Activated gamma-delta T cell (primary cell): ENCODE measurements at places on chromosomes 2 and 18.

DNA sequence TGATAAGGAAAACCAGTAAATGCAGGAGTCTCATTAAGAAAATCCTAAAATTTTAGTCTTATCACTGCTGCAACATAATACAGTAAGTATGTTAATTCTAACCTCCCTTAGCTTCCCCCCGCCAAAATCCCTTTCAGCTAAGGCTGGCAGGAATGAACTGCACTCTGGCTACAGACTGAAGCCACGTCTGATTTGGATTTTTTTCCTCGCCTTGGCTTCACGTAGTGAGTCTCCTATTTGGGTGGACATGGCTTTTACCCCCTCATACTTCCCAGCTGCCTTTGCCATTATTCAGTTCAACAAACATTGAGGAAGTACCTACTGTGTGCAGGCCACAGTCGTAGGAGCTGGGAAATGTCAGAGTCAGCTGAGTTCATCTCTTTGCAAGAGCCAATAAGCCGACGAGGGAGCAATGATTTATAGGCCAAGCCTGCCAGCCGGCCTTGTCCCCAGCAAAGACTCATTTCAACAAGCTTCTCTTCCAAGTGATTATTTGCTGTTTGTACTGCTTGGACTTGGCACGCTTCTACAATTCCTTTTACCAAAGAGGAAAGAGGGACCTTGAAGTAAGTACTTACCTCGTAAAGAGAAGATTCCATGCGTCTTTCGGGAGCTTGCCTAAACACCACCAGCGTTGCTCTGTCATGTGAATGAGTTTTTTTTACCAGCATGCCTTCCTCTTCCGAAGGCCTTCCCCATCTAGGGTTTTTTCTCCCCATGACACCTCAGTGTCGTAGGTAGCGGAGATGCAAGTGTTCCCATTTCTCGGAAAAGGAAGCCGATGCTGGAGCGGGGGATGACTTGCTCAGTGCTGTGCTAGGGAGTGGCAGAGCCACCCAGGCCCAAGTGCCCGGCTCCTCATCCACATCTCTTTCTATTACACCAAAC is 138.6 kb downstream of the KLHL29 start:
- DNase-seq, result no peak

GRCh38 chr2:169525434-169525833 is 15.9 kb downstream of the KLHL41 start:
- no peak for DNase-seq

- DNase-seq, result no peak
Observed at GRCh38 chr2:107719141-107719540, 107.6 kb upstream of the RGPD4 start.

DNA sequence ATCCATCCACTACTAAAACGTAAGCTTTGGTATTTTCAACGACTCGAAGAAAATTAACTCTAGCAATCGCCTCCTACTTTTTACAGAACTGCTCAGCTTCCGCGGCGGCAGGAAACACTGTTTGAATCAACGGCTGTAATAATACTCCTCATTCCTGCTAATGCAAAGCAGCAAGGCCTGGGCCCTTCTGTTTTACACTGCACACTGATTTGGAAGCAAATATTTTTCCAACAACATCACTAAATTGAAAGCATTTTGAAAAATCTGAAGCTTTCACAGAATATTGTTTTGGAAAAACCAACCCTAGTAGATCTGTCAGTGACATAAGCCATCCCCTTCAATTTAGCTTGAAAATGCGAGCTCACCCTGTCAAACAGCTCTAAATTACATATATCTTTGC is 261.2 kb downstream of the TXNL1 start:
- DNase-seq, result no peak

GRCh38 chr2:159658881-159659873 is 42.8 kb upstream of the BAZ2B start:
- no peak for DNase-seq

- no peak for DNase-seq
Observed at GRCh38 chr18:56593906-56594305, 44.5 kb downstream of the TXNL1 start.

DNA sequence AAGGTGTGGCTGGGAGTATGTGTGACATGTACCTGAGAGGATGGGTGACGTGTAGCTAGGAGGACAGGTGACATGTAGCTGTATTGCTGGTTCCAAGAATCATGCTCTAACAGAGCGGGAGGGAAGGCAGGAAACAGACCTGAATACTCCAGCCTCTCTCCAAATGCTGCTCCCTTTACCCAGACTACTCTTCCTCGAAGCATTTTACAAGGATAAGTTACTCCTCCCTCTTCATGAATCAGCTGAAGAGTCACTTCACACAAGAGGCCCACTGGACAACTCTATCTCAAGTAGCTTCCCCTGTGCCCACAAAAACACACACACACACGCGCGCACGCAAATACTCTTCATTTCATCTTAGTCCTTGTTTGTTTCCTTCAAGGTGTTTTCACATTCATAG is 52.6 kb upstream of the KIDINS220 start:
- no peak for DNase-seq

- no peak for DNase-seq
Observed at GRCh38 chr18:49019446-49020045, 68.8 kb upstream of the SMAD7 start.

- no peak for DNase-seq
Observed at GRCh38 chr2:61710711-61711110, 143.1 kb downstream of the FAM161A start.

- DNase-seq, result no peak
Observed at GRCh38 chr2:100161945-100162620, 19.7 kb upstream of the AFF3 start.

DNA sequence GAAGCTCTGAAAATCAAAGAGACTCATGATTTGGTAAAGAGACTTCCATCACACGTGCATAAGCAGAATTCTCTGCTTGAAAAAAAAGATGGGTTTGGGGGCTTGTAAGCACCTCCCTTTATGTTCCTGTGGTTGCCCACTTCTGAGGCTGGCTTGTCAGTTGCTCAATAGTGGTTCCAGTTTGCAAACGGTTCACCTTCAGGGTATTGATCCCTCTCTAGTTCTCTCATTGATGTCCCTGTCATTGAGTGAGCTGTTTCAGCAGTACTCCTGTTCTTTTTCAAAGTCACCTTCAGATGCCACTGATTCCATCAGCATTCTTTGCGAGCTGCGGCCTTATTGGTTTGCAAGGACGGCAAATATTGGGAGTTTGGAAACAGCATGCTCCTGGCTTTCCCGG is 17.1 kb upstream of the YWHAQ start:
- DNase-seq, result no peak

- DNase-seq, result no peak
Observed at GRCh38 chr2:53312721-53313120, 454.9 kb upstream of the CHAC2 start.

DNA sequence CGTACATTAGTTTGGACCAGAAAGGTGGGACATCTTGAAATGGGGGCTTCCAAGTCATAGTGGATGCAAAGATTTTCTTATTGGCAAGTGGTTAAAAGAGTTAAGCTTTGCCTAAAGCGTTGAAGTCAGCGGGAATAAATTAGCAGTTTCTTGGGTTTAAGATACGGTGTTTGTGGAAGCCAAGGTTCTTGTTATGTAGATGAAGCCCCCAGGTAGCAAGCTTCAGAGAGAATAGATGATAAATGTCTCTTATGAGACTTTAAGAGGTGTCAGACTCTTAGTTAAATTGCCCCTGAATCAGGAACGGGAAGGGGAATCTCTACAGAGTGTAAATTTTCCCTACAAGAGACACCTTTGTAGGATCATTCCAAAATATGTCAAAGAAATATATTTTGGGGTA is 10.9 kb upstream of the GLS start:
- no peak for DNase-seq

- DNase-seq, result no peak
Observed at GRCh38 chr18:58269931-58270330, 225.9 kb downstream of the NEDD4L start.

DNA sequence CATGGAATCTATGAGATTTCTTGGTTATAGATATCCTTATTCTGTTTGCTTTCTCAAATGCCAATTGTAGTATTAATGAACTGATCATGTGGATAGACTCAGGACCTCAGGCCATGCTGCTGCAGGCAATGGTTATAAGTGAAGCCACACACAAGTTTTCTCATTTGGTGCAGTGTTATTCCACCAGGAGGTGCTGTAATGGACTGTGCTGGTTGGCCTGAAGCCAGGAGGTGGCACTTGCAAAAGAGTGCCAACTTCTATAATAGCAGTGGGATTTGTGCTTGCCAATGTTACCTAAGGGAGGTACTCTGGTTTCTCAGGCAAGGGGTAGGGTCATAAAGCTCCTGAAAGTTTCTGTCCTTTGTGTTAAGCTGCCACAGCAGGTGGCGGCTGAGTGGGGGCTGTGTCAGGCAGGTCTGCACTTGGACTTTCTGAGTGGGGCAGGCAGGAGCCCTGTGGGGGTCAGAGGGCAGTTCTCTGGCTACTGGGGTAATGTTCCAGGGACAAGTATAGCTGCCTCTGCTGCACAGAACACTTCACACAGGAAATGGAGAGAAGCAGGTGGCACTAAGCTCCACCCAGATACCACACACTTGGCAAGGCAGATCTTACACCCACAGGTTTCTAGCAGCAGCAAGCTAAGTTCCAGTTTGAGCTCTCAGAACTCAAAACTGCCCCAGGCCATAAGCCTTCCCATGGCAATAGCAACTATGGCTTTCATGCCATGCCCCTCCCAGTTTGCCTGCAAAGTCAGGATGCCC is 352.6 kb upstream of the CWC22 start:
- no peak for DNase-seq

DNA sequence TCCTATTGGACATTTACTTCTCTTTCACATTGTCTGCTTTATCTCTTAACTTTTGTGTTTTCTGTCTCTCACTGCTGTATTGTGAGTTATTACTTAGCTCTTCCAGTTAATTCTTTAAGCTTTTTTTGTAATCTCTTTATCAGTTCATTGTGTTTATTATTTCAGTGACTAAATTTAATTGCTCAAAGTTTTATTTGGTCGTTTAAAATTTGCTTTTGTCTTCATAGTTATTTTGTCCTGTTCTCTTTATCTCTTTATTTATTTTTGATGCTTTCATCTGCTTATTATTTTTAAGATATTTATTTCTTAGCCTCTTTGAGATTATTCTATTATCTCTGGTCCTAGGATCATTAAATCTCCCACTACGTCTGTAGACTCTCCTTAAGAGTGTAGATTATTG is 268.6 kb downstream of the ALPK2 start:
- no peak for DNase-seq

- no peak for DNase-seq
Observed at GRCh38 chr2:27566628-27567027, 16.2 kb upstream of the ZNF512 start.

- no peak for DNase-seq
Observed at GRCh38 chr18:75544496-75544895, 117.0 kb upstream of the SMIM21 start.

DNA sequence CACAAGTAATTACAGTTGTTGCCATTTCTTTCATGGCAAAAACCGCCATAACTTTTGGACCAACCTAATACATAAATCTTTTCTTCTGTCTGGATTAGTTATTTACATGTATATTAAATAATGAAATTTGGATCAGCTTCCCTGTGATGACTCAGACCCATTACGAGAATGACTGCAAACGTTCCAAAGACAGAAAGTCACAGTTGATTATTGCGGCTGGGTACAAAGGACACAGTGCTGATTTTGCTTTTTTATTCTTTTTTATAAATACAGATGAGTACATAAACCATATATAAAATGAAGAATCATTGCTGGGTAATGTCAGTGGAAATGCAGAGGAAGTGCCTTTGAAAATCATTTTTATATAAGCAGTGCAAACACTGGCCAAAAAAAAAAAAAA is 126.2 kb downstream of the TWIST2 start:
- DNase-seq, result no peak

DNA sequence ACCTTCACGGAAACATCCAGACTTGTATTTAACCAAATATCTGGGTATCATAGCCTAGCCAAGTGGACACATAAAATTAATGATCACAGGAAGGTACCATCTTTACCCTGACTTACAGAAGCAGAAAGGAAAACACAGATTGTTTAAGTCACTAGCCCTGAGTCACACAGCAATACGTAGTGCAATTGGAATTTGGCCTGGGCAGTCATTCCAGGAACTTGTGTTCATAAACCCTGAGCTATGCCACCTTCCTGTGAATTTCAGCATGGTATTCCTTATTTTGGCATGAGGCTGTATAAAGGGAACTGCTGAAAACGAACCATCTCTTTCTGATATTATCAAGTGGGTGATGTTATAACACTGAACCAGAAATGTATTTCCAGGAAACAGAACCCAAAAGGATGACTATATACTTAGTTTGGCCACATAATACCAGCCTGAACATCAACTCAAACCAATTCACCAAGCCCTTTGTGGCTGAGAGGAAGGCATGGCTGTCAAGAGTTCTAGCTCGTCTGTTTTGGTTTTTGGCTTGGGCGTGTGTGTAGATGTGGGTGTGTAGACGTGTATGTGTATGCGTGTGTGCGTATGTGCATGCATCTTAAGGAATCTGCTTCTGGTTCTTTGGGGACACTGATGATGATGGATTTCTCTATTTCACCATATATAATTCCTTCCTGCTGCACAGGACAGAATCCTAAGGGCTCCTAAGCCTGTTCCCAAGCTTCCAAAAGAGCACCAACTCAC is 533.4 kb upstream of the ID2 start:
- DNase-seq, result no peak

- no peak for DNase-seq
Observed at GRCh38 chr2:144975881-144976280, 456.0 kb upstream of the ZEB2 start.

DNA sequence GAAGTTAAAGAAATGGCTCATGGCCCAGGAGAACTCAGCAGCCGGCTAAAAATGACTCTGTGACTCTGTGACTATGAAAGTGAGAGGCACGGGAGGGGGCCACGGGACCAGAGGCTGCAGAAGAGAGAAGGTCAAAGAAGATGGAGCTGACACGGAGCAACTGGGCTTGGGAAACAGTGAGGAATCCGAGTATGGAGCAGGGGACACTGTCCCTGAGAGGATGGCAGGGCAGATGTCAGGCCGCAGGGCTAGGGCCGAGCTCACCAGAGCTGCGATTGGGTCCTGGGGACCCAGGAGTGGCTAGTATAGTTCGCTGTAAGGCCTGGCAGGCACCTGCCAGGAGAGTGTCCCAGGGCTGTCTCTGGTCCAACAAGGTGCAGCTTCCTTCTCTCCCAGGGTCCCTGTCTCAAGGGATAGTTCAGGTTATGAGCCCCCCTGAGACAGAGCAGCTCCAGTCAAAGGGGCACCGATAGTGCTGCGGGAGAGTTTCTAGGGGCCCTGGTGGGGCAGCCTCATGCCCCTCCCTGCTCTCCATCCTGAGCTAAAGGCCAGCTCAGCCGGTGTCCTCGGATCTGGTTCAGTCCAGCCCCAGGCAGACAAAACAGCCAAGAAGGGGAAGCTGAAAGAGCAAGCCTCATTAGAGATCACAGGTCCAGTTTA is 42.7 kb downstream of the CIB4 start:
- DNase-seq, result no peak

GRCh38 chr18:21449367-21450290 is 150.9 kb downstream of the ESCO1 start:
- DNase-seq, result no peak

- DNase-seq, result no peak
Observed at GRCh38 chr18:40013001-40013609, 1941.9 kb upstream of the PIK3C3 start.
